ENCODE measurements at places on chromosomes 11 and 22.

DNA sequence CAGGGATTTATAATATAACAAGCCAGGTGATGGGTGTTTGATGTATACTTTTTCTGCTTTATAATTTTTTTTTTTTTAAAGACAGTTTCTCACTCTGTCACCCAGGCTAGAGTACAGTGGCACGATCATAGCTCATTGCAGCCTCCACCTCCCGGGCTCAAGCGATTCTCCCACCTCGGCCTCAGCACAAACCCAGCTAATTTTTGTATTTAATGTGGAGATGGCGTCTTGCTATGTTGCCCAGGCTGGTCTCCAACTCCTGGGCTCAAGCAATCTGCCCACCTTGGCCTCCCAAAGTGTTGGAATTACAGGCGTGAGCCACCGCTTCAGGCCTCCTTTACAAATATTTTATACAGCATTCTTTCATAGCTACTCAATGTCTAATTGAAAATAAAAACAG is 48.6 kb downstream of the MORC2 start:
- no peak for DNase-seq

DNA sequence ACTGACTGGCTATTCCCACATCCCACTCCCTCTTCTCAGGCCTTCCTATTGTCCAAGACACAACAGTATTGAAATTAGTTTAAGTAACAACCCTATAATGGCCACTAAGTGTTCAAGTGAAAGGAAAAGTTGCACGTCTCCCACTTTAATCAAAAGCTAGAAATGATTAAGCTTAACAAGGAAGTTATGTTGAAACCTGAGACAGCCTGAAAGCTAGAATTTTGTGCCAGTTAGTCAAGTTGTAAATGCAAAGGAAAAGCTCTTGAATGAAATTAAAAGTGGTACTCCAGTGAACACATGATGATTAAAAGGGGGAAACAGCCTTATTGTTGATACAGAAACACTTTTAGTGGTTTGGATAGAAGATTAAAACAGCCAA is 332.7 kb downstream of the CASP12 start:
- DNase-seq, result no peak

DNA sequence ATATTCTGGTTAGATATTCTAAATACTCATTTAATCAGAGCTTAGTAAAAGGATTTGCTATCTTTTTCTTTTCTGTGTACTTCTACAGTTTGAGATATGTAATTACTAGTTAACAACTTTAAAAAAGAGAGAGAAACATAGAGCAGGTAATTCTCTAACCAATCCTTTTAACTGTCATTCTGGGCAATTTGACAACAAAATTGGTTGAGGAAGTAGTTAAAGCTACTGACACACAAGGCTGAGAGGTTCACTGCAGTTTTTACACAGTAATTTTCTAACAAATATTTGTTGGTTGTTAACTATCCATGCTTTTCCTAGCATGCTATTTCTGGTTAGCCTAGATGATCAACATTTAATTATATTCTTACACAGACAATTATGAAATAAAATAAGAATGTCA is 3.6 kb downstream of the SOX6 start:
- no peak for DNase-seq

- DNase-seq, result no peak
These were observed 2.7 kb downstream of the GNAZ start for GRCh38 chr22:23072911-23073491.

DNA sequence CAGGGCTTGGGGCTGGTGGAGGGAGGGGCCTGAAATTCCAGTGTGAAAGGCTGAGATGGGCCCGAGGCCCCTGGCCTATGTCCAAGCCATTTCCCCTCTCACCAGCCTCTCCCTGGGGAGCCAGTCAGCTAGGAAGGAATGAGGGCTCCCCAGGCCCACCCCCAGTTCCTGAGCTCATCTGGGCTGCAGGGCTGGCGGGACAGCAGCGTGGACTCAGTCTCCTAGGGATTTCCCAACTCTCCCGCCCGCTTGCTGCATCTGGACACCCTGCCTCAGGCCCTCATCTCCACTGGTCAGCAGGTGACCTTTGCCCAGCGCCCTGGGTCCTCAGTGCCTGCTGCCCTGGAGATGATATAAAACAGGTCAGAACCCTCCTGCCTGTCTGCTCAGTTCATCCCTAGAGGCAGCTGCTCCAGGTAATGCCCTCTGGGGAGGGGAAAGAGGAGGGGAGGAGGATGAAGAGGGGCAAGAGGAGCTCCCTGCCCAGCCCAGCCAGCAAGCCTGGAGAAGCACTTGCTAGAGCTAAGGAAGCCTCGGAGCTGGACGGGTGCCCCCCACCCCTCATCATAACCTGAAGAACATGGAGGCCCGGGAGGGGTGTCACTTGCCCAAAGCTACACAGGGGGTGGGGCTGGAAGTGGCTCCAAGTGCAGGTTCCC is at the start of gene APOC3:
APOC3 (plus strand) TSS at position 383 of the 659 bp plus-strand sequence. CDS start 676 bp downstream, outside the sequence.
- no peak for DNase-seq

Measured in HTR-8/SVneo (cell line).